DND-41 (cell line): ENCODE measurements at places on chromosomes 5 and 9.

DNA sequence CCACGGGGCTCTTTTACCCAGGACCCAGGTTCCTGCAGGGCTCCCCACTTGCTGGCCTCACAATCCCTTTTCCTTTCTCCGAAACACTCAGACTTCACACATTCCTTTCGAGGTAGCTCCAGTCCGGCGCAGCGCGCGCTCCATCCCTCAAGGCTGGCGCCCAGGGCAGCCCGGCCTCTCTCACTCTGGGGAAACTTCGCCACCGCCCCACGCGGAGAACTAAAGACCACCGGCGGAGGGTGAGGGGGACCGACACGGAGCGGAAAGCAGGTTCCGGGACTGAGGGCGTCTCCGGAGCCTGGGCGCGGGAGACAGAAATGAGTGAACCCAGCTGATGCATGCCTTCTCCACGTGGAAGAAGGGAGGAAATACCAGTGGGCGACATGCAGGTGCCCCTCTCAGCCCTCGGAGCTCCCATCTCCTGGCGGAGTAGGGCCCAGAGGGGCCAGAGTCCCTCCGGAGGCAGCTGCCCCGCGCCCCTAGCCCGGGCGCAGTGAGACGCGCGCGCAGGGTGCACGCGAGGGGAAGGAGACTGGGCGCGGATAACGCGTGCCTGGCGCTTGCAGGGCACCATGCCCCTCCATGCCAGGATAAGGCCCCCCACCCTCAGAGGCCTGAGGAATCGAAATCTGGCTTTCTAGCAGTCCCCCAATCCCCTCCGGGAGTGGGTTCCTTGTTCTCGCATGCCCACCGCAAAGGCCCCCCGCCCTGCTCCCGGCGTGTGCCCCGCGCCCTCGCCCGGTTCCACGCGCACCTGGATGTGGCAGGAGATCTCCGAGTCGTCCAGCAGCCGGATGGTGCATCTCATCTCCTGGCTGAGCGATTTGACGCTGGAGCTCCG is 650 bp downstream of the FRMD3 start:
- no peak for DNase-seq

- DNase-seq, result peak; percentile 71
Observed at GRCh38 chr5:42993516-42994245, 46.4 kb downstream of the ANXA2R start.

- no peak for DNase-seq
Observed at GRCh38 chr9:124088476-124088837, 76.9 kb downstream of the LHX2 start.

GRCh38 chr5:127419683-127420257 is 97.7 kb upstream of the PRRC1 start:
- no peak for DNase-seq

- DNase-seq, result no peak
Observed at GRCh38 chr9:129357773-129358245, 179.7 kb upstream of the IER5L start.

DNA sequence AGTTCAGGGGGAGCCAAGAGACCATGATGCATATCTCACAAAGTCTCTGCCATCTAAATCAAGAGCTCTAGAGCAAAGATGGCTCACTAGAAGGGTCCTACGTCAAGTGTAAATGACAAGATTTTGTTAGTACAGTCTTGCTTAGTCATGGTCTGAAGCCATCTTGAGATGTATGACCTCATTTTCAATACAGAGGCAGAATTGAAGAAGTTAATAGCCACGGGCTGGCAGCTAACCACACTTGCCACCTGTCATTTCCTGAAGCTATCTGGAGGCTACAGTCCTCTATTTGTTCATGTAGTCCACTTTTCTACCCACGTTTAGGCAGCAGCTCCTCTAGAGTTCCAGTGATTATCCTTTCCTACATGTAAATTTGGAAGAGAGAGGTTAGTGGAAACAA is 231.7 kb upstream of the CDH12 start:
- DNase-seq, result peak; percentile 6

DNA sequence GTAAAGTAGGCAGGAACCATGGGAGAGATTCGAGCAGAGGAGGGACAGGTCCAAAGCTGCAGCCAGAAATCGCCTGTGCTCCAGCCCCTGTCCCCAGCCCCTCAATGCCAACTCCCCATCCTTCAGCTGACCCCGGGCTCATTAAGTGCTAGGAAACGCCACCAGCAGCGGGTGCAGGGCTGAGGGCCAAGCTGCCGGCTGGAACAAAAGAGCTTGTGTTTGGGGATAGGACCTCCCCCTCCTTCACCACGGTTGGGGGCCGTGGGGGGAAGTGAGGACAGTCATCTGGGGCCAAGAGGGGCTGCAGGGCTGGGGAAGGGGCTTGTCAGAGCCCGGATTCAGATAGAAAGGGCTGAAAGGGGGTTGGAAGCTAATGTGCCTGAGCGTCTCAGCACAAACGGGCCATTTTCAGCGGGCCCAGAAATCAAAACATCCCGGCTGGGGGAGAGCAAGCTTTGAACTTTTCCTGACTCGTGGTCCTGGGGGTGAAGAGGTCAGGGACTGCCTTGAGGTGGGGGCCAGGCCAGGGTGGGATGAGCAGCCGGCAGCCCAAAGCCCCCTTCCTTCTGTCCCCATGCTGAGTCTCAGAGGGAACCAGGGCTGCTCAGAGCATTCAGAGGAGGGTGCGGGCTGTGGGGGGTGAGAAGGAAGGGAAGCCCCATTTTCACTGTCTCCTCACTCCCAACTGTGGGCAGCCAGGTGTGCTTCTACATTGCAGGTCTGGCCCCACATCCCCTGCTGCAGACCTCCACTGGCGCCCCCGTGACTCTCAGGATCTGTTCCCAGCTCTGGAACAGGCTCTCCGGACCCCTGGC is 69.4 kb upstream of the DAB2IP start:
- no peak for DNase-seq

DNA sequence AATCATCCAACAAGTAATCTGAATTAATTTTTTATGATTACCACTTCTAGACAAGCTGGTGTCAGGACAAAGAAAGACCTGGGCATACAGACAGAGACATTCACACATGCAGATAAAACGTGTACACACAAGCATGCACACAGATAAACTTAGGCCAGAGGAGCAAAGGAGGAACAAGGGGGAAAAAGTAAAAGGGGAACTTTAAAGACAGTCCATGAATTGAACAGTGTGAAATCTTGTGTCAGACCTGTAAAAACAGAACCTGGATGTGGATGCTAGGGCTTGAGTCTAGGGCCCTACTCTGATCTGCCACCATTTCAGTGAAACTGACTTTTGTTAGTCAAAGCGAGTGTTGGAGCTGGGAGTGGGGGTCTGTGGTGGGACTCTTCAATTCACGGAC is 11.2 kb upstream of the ZSWIM6 start:
- no peak for DNase-seq

- no peak for DNase-seq
Observed at GRCh38 chr5:172065431-172066065, 59.1 kb upstream of the FBXW11 start.

DNA sequence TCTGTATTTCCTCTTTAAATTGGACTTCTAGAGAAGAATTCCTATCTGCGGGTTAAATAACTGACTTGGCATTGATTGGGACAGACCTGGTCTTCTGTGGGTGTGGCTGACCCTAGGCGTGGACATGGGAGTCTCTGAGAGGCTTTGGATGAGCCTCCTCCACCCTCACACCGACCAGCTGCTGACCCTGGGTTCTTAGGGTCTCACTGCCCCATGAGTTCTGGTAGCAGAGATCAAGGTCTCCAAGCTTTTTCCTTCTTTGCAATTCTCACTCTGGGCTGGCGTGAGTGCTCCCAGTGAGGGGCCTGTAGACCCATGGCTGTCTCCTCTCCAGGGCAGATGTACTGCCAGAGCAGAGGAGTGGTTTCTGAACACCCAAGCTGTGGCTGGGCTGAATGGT is 41.6 kb upstream of the PITX1 start:
- no peak for DNase-seq

DNA sequence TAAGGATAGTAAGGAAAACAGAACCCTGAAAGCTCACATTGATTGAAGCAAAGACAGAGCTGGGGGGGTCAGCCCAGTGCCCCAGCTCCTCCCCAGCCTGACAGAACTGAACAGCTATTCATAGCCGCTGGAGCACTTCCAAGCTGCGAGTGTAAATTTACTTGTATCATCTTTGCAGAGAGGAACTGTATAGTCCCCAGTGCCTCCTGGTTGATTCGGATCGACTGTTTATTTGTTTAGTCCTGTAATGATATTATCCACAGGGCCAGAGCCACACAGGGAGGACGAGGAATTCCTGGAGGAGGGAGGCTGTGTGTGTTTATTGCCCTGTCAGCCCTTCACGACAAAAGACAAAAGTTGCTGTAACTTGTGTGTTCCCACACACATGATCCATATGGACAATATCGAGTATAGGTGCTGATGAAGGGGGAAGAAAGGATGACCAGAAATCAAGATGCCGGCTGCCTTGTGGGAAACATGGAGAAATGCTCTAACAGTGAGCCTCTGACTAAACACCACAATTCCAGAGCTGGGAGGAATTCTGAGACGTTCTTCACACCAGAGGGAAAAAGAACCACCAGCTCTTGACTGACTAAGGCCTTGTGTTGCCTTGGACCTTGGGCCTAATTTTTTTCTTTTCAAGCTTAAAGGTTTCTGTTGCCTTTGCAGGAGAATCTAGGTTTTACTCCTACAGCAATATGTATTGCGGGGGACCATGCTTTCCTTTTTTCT is 31.1 kb downstream of the FOXD1 start:
- no peak for DNase-seq

GRCh38 chr9:91348191-91348807 is 13.4 kb downstream of the AUH start:
- DNase-seq, result no peak

GRCh38 chr9:33379666-33380389 is 22.5 kb downstream of the AQP7 start:
- no peak for DNase-seq

DNA sequence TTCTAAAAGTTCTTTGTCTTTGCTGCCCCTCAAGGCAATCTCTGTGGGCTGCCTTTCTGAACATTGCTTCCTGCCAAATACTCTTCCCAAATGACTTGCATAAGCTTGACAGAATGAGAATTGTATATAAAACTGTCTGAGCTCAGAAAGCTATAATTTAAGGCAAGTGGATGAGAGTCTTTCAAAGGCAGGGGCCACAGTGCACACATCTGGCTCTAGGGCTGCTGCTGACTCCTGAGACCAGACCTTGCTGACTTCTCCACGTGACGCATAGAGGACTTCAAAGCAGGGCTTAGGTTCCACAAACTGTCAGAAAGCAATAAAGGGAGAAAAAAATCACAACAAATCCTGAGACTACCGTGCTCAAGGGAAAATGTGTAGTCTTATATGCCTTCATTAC is 79.4 kb upstream of the DIRAS2 start:
- no peak for DNase-seq

DNA sequence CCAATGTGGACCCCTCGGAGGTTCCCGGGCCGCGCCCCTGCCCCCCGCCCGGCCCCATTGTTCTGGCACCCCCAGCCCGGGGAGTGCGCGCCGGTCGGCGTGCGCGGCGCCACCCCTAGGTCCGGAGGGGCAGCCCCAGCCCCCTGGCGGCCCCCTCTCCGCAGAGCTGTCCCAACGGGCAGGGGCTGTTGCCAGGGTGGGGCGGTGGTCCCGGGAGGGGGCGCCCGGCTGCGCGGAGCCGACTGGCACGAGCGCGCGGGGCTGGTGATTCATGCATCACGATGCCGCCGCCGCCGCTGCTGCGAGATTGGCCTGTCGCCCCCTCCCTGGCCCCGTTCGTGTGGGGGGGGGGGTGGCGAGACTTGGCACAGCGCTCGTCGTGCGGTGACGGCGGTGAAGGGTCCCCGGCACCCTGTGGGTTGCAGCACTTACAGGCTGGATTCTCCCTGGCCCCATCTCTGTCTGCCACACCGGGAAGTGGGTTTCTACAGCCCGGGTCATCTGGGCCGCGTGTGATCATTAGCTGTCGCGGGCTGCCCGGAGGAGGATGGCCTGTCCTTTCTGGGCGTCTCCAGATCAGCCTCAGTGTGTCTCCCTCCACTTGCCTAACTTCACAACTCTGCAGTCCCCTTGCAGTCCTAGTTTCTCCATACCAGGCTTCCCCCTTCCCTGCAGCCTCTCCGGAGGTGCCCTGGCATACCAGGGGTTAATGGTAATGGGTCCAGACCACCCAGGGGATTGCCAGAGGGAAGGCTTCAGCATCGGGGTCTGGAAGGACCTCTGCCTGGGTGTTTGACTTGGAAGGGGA is 858 bp downstream of the NCS1 start:
- DNase-seq, result no peak

GRCh38 chr9:88322906-88323566 is 65.2 kb upstream of the SPIN1 start:
- DNase-seq, result peak; percentile 90

DNA sequence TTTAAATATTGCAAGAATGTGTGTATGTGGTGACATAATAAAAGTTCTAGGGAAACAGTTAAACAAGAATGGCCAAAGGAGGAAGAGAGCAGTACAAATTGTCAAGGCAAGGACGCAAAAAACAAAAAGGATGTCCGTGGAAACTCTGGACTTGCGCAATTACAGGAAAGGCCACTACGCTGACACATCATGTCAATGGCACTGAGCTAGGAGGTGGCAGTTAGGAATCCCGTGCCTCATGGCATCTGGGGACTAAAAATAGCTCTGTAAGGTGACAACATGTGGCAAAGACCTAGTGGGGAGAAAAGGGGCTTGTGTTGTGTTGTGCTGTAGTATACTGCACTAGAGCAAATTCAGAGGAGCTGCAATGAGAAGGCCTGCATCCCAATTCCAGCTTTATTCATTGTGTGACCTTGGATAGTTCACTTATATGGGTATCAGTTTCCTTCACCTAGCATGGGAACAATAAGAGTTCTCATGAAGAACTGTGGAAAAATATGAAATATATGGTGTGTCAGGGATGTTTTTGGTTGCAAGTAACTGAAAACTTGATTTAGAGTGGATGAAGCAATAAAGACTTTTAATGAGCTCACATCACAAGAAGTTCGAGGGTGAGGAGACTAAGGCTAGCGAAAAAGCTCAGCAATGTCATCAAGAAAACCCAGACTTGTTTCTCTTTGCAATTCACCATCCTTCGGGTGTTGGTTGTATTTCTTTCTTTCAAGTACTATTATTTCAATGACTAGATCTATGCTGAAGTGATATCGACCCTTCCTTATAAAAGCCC is 124.1 kb upstream of the STC2 start:
- DNase-seq, result no peak

DNA sequence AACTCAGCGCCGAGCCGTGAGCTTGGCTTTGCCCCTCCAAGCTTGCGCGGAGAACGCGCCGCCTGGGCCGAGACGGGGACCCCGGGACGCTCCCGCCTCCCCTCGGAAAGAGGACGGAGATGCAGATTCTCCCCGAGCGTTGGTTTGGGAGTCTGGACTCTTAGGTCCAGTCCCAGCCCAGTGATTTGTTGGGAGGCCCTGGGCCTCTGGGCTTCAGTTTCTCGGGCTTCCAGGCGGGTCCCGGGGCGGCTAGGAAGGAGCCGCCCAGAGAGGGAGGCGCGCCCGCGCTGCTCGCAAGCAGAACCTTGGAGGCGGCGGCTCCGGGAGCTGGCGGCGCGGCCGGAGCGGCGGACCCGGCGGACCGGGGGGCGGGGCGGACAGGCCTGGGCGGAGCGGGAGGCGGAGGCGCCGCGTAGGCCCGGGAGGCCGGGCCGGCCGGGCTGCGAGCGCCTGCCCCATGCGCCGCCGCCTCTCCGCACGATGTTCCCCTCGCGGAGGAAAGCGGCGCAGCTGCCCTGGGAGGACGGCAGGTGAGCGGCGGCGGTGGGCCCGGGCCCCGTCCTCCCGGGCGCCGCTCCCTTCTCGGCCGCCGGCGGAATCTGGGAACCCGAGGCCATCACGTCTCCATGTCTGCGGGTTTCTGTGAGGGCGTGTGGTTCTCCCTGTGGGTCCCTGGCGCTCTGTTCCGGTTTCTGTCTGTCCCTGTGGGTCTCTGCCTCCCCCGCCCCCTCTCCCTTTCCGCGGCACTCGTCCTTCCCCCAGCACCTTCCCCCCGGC is at the start of gene B4GALT7:
B4GALT7 (plus strand) TSS at position 402 of the 777 bp plus-strand sequence; CDS start at position 481, 79 bp downstream.
- peak; percentile 84 for DNase-seq
